Fibroblast of gingiva (primary cell): ENCODE measurements at places on chromosomes 2 and 18.

DNA sequence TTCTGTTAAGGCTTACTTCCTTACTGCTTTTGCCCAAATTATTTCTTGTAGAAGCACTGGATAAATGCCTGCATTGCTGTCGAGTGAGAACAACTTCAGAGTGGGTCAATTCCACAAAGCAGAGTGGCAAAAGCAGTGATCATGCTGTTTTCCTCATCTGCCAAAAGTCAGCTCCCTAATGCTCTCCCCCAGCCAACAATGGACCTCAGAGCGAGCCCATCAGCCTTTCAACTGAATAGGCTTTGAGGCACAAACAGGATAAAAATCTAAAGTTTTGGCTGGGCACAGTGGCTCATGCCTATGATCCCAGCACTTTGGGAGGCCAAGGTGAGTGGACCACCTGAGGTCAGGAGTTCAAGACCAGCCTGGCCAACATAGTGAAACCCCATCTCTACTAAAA, 222.7 kb downstream of the TCF4 start:
- no peak for DNase-seq

GRCh38 chr2:98472132-98472650, 27.5 kb downstream of the INPP4A start:
- DNase-seq: no peak

GRCh38 chr2:50763776-50764175, 268.2 kb downstream of the NRXN1 start:
- DNase-seq: no peak

DNA sequence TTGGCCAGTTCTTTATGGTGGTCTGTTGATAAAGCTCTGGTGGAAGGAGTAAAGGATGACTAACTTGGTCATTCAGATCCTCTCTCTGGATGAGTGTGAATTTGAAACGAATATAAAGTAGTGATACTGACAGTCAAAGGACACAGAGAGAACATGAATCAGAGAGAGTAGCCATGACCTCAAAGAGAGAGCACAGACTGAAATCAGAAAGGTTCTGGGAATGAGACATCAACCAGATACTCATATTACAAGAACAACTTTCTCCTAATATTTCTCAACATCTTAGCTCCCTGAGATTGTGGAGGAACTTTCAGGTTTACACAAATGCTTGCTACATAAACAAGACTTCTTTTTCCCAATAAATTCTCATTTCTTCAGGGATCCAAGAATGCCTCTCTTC, 849.1 kb upstream of the CHAC2 start:
- peak; percentile 61 for DNase-seq

GRCh38 chr2:186327251-186327868, 158.7 kb upstream of the ZC3H15 start:
- no peak for DNase-seq
